Esophagus mucosa (tissue), 1 donor: ENCODE measurements at places on chromosomes 7 and 10. TPM values are rescaled to one million over a fixed set of nuclear protein-coding genes. Genes with fewer than 3 reads are reported as not detected.

The ALOX5 gene
- total RNA-seq = 4.1 TPM

The PNPLA8 gene
- total RNA-seq = 19.7 TPM

The SPACDR gene
- total RNA-seq = 0.24 TPM

The GNGT1 gene
- 0.08 TPM for total RNA-seq

The RAMP3 gene
- 7.8 TPM for total RNA-seq

GRCh38 chr7:105228555-105228954 lies 160.2 kb downstream of the SRPK2 start:
- ATAC-seq = no peak

DNA sequence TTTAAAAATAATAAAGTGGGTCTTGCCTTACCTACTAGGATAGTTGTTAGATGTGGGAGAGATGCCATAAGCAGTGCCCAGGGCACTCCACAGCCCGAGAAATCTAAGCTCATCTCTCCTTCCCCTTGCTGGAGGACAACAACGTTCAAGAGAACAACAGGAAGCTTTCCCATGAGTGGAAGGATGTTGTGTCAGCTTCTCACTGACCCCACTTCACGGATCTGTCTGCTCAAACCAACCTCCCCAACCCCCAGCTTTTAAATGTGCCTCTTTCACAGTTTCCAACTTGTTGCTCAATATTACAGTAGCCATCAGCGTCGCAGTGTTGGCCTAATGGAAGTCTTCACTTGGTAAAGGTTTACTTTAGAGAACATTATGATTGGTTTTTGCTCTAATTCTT lies 72.1 kb downstream of the PTPRE start:
- no peak for ATAC-seq

GRCh38 chr10:5668429-5668828 lies 2.0 kb upstream of the ASB13 start:
- no peak for ATAC-seq

GRCh38 chr7:112272921-112273561 lies 66.5 kb downstream of the ZNF277 start:
- no peak for ATAC-seq

DNA sequence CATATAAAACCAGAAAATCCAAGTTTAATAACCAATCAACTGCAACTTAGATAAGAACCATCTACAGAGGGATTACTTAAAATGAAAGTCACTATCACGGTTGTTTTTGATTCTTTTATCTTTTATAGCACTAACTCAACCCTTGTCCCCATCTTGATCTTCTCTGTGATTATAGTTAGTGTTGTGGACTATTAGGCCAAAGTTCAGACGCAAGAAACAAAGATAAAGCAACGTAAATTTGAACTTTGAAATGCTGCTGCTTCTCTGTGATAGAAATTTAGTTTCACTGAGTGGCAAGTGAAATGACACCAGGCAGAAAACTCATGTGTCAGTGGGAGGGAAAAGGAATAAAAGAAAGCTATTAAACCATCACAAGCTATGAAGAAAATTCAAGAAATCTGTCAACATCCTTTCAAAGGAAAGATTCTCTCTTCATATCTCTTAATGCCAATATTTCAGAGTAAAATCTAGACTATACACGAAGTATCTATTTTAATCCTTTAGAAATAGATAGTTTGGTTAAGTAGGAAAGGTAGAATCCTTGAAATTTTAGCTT lies 71.8 kb upstream of the MALRD1 start:
- no peak for ATAC-seq

DNA sequence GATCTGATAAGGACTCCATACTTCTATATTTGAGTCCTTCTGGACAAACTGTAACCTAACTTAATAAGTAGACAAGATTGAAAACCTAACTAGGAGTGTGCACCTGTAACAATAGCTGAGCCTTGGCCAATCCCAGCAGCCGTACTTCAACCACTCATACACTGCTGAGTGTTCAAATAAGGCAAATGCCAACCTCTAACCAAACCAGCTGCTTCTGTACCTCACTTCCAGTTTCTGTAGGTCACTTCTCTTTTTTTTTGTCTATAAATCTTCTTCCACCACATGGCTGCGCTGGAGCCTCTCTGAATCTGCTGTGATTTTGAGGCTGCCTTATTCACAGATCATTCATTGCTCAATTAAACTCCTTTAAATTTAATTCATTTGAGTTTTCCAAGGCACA lies 753.2 kb downstream of the DNAJB9 start:
- ATAC-seq = no peak

DNA sequence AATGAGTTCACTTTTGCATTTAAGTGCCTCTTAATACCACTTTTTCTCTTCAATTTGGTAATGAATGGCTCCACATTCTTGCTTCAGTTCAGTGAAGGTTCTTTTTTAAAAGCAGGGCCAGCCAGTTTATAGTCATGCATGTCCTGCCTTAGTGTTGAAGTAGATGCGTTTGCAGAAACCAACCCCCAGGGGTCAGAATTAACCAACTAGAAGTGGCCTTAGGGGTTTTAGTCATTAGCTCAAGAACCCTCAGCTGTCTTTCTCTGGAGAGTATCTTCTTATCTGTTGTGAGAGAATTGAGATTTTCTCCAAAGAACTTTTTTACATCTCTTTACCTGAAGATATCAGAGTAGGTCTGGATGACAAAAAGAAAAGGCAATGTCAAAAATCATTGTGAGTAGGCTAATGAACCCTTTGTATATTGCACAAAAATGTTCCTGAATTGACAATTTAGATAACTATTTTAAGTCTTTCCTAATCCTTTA lies 82.2 kb downstream of the PIK3CG start:
- ATAC-seq = no peak

DNA sequence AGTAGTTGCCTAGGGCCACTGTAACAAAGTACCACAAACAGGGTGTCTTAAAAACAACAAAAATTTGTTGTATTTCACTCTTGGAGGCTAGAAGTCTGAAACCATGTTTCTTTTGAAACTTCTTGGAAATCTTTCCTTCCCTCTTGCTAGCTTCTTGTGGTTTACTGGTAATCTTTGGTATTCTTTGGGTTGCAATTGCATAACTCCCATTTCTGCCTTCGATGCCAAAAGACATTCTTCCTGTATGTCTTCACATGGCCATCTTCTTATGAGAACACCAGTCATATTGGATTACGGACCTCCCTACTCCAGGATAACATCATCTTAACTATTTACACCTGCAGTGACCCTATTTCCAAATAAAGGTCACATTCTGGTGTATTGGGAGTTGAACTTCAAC lies 357.4 kb downstream of the PPP1R3A start:
- ATAC-seq = no peak

DNA sequence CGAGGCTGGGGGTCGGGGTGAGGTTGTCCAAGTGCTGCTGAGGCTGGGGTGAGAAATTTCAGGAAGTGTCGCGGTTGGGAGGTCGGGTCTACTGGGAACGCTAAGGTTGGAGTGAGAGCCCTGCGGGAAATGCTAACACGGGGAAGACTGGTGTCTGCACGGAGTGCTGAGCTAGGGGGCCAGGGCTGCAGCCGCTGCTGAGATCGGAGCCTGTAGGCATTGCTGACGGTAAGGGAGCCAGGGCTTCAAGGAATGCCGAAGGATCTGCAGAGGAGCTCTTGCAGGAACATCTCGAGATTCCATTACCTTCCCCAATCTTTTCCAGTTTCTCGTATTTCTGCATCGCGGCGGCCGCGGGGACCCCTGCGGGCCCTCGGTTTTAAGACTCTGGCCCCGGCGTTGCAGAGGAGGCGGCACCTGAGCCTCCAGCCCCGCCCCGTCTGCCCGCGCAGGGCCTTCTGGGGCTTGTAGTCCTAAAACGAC lies at the start of gene CDK5:
CDK5 (minus strand) TSS at position 392 of the 483 bp plus-strand sequence; CDS start at position 343, 49 bp downstream.
- no peak for ATAC-seq

DNA sequence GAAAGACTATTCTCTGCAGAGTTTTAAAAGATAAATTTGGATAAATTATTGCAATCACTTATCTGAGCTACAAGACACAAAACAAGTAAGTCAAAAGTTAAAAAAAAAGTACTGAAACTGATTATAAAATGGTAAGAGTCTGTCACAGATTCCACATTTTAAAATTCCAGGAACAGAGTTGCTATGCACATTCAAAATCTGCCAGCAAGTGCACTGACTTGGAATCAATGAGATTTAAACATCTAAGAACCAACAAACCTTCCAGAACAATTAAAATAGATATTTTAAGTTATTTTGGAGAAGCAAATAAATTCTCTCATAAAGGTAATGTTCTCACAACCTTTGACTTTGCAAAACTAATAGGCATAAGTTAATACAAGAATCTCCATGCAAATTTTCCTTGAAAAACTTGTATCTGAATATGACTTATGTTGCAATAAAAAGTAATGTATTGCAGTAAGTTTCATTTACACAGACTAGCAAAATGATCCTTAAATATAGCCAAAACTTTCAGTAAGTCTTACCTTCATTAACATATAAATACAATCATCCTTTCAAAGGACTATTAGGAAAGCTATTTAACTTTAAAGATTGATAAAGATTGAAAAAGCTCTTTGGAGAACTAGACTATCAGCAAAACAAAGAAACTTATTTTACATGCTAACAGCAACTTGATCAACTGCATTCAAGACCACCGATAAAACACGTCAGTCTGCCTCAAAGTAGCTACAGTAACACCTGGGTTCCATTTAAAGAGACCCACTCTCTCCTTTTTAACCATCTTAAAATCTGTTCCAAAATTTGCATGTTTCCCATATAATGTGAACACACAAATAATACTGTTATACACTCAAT lies 4.4 kb downstream of the ETV1 start:
- no peak for ATAC-seq

DNA sequence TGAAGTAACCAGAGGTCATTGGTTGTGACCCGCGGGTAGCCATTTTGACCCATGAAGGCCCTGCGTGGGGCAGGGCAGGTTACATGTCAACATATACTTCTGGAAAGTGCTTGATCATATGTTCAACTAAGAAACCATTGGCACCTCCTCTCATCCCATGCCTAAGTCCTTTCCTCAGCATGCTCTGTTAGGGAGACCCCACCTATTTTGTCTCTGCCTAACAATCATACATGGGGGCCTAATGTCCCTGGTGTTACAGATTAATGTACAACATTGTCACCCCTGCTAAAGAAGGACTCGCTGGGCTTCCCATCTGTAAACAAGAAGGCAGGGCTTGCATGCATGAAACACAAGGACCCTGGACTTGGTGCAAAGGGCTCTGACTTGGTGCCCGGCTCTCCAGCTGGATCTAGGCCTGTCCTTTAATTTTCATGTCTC lies 133.7 kb upstream of the TNS3 start:
- ATAC-seq = no peak

- ATAC-seq = no peak
Measured at GRCh38 chr7:140448781-140449480, 30.4 kb downstream of the MKRN1 start.

- no peak for ATAC-seq
Measured at GRCh38 chr7:37348982-37349381, 99.7 kb downstream of the ELMO1 start.

DNA sequence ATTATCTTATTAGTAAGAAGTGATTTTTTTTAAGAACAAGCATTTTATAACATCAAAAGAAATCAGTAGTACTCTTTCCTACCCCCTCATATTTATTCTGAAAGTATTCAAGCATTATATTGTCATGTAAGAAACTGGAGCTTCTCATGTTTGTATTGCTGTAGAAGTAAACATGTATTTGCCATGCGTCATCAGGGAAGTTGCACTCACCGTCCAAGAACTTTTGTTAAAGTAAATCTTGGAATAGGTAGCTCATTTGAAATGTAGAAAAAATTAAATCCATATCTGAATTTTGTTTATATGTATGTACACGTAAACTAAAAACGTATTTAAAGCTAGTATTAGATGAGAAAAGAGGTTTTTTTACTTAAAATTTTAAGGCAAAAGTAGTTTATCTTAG lies 96.8 kb downstream of the PTEN start:
- ATAC-seq = no peak

DNA sequence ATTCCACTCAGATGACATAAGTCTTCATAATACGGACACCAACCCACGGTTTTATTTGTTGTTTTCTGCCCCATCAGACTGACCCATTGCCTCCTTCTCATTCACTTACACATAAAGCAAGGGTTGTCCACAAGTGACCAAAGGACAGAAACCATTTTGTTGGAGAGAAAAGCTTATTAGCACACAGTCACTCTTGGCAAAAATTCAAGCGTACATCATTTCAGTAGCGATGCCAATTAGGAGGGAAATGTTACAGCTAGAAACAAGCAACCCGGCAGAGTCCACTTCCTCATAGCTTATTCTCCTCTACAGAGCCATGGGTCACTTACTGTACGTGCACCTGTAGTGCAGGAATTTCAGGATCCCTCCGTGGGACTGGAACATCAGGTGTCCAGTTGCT lies 23.0 kb downstream of the ABLIM1 start:
- ATAC-seq = peak; percentile 70

DNA sequence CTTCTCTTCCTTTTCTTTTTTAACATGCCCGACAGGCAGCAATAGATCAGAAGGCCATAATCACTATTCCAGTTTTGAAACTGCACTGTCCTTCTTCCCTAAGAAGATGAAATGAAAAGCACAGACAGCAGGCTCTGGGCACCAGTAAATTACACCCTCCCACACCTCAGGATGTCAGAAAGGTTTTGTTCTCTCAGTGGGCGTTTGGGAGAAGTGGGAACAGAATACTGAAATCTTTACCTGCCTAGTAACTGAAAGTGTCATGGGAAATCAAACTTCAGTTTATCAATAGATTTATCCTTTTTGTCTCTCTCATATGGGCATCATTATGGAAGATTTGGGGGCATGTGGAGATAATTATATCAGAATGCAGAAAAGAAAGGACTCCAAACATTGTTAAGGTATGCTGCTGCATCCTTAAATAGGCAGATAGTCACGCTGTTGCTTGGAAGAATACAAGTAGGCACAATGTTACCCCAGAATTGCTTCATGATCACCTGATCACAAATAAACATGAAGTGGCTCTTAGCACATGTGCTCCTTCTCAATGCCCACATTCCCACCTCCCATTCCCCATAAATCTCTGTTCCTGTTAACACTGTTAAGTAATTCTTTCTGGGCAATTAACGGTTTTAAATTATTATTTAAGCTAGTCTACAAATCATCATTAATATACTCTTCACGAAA lies 113.3 kb downstream of the DOCK4 start:
- no peak for ATAC-seq

GRCh38 chr10:63722537-63722936 lies 201.3 kb downstream of the REEP3 start:
- no peak for ATAC-seq

GRCh38 chr7:151429237-151429559 lies 10.7 kb downstream of the CRYGN start:
- ATAC-seq = no peak

DNA sequence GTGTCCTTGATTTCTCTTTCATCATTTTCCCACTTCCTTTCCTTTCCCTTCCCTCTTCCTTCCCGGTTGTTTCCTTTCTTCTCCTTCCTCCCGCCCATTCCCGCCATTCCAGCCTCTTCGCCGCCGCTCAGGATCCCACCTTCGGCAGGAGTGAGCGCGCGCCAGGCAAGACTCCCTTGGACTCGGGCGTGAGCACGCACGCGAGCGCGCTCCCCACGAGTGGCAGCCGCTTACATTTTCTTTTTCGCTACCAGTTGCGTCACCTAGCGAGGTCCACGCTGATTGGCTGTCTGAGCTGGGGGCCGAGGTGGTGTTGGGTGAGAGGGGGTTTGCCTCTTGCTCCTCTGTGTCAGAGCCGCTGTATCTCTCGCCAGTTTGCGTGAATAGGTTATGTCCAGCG lies 11.8 kb downstream of the ZAN start:
- ATAC-seq = no peak
